ENCODE measurements at places on chromosomes 6 and 20.

GRCh38 chr6:41723530-41724227, 11.7 kb downstream of the TFEB start:
- no peak for DNase-seq

DNA sequence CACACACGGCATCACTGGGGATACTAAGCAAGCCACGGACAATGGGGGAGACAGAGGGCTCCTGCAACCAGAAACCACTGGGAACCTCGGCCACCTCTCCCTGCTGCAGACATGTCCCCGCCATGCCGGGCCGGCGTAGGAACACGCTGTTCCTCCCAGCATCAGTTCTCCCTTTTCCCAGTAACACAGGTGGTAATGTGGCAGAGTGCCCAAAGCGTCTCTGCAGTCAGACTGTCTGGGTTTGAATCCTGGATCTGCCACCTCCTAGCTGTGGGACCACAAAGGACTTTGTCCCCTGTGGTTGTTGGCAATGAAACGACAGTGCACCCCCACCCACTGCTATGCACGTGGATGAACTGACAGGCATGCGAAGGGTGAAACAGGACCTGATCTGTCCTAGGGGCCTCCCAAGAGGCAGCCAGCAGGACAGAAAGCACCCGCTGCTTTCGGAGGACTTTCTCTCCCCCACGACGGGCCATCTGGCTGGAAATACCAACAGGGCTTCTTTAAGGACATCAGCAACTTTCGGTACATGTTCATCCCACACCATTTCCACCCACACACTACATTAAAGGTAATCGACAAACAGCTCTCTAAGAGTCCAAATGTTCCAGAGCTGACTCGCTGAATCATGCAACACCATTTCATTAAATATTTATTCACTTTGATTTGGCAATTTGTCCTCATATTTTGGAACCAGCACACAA, 74.1 kb downstream of the SULF2 start:
- no peak for DNase-seq

DNA sequence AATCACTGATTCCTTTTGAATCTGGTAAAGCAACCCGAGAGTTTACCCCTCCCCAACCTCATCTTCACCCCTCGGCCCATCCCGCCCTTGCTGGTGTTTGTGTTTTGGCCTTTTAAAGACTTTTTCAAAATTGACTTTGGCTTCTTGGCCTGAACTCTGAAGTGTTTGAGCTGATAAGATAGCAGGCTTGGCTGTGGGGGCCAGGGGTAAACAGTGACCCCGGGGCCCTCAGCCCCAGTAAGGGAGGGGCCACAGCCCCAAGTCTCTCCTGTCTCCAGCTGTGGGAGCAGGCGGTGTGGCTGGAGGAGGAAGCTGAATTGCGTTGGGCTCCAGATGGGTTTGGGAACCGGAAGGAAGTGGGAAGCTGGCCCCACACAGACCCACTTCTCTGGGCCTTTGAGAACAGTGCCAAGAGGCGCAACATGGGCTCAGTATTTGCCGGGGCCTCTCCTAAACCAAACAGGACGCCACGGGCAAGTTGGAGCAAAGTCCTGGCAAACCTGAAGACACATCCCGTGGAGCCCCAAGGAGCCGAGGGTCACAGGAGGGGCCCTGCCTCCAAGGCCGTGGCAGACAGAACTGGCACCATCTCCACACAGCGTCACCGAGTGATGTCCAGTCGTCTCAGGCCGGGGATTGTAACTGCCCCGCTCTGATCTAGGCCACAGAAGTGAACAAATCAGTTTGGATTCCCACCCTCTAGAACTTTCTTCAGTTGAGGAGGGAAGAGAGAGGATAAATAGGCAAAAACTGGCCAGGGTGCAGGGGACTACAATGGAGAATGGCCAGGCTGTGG, 54.3 kb upstream of the PTPN1 start:
- no peak for DNase-seq

DNA sequence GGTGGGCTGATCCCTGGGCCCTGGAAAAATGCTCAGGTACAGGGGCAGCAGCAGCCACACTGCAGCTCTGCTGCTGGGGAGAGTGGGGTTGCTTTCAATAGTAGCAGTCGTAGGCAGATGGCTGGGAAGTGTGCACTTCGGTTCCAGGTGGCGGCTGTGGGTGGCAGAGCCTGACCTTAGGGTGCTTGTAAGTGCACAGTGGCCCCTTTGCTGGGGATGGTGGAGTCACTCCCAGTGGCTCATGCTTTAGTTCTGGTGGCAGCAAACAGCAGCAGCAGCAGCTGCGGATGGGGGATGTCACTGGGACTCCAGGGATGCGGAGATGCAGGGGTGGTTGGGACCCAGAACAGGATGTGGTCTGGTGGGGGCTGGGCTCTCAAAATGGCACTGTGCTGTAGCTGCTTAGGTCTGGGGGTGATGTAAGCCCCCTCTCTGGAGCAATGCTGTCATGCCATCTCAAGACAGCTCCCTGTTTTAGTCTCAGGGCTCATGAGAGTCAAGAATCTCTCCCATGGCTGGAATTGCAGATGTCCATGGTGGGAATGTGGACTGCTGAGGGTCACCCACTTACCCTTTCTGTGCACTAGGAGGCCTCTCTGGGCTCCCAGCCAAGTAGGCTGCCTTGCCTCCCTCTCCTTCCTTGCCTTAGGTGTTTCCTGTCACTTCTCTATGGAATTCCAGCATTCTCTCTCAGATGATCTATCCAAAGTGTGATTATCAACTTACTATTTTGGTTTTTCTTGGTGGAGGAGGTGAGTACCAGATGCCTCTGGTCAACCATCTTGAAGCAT, 146.7 kb upstream of the SLC22A23 start:
- DNase-seq: no peak

DNA sequence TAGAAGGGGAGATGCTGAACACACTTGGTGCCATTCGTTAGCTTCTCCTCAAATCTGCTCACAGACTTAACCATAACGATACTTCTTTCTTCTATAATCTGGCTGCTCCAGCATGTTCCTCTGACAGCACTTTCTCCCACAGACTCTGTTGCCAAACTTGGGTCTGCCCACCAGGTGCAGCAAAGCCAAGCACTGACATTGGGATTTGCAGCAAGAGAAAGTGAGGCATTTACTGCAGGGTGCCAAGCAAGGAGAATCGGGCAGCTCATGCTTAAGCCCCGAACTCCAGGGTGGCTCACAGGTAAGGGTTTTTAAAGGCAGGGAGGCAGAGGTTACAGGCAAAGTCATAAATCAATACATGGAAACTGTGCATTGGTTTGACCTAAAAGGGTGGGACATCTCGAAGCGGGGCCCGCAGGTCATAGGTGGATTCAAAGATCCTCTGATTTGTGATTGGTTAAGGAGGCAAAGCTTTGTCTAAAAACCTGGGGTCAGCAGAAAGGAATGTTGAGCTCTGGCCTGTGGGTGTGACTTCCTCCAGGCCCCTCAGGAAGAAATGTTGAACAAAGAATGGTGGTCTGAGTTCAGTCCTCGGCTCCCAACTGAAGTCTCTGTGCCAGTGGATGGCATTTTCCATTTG, 25.1 kb upstream of the PNPLA1 start:
- no peak for DNase-seq

- DNase-seq: no peak
Measured at GRCh38 chr6:107673076-107673494, 151.0 kb downstream of the SCML4 start.

- no peak for DNase-seq
Measured at GRCh38 chr20:8583566-8584043, 451.5 kb downstream of the PLCB1 start.

- no peak for DNase-seq
Measured at GRCh38 chr6:158049055-158050028, 67.7 kb downstream of the SYNJ2 start.

GRCh38 chr6:25387483-25387882, 108.3 kb downstream of the CARMIL1 start:
- no peak for DNase-seq

DNA sequence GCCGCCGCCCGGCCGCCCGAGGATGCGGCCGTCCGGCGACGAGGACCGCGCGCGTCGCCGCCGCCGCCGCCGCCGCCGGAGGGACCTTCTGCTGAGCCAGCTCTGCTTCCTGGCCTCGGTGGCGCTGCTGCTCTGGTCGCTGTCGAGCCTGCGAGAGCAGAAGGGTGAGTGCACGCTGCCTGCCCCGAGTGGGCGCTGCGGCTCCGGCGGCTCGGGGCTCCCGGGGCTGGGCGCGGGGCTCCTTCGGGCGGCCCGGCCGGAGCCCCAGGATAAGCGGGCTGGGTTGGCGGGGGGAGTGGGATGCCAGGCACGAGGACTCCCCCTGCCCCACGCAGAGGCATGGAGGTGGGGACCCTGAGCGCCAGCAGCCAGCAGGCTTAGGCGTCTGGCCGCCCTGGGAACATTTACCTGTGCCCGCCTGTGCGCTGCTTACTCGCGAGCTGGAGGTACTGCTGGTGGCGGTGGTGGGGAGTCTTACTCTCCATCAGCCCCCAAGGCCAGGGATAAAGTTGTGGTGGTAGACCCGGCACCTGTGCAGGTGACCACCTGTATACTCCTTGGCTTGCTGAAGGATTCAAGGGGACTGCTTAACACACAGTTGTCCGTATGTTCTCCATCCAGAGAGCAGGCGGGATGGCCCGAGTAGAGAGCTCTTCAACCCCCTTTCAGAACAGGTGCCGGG, 520 bp downstream of the SLC24A3 start:
- no peak for DNase-seq

- no peak for DNase-seq
Measured at GRCh38 chr20:54938707-54939106, 463.3 kb downstream of the DOK5 start.

All from LoVo (cell line).